Breast epithelium (tissue), 4 donors: ENCODE measurements at places on chromosomes 2 and 18. TPM values are rescaled to one million over a fixed set of nuclear protein-coding genes. Genes with fewer than 3 reads are reported as not detected.

Gene NYAP2
- 0.15 TPM for total RNA-seq

Gene LRRC30
- not detected for total RNA-seq

- H3K4me3 ChIP-seq = no peak overlapping the region
- no peak for DNase-seq
- H3K27me3 ChIP-seq = no peaks in the 10 kb centered on the region
- H3K27ac ChIP-seq = peak overlapping the region; percentile 68
- H3K4me1 ChIP-seq = no peaks in the 10 kb centered on the region
These were observed 51.6 kb downstream of the SPP2 start for GRCh38 chr2:234102112-234102511.

- H3K27ac ChIP-seq = no peak overlapping the region
- H3K4me3 ChIP-seq = no peak overlapping the region
- DNase-seq = no peak
- no peaks in the 10 kb centered on the region for H3K4me1 ChIP-seq
- H3K27me3 ChIP-seq = no peaks in the 10 kb centered on the region
These were observed 297.7 kb downstream of the MTX2 start for GRCh38 chr2:176566961-176567360.

DNA sequence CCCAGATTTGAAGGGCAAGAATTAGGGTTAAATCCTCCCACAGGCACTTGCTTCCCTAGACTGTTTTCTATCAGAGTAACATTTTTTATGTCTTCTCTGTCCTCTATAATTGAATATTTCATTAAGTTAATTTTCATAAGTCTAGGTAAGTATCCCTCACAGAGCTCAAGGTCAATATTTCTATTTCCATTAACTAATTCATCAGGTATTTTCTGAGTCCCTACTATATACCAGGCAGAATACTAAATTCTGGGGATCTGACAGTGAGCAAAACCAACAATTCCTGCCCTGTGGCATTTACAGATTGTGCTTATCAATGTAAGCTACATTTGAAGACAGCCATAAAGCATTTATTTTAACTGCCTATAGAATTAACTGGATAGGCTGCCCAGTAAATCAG lies 86.4 kb upstream of the RBBP8 start:
- H3K4me3 ChIP-seq = no peak overlapping the region
- H3K36me3 ChIP-seq = no peaks in the 10 kb centered on the region
- no peaks in the 10 kb centered on the region for H3K27me3 ChIP-seq
- H3K4me1 ChIP-seq = peaks cover 5% of the 10 kb centered on the region
- H3K27ac ChIP-seq = peak overlapping the region; percentile 52

GRCh38 chr18:56890632-56891031 lies 239.5 kb downstream of the WDR7 start:
- no peaks in the 10 kb centered on the region for H3K4me1 ChIP-seq
- no peaks in the 10 kb centered on the region for H3K36me3 ChIP-seq
- no peaks in the 10 kb centered on the region for H3K27me3 ChIP-seq

Gene FHOD3
- 13.1 TPM for total RNA-seq

DNA sequence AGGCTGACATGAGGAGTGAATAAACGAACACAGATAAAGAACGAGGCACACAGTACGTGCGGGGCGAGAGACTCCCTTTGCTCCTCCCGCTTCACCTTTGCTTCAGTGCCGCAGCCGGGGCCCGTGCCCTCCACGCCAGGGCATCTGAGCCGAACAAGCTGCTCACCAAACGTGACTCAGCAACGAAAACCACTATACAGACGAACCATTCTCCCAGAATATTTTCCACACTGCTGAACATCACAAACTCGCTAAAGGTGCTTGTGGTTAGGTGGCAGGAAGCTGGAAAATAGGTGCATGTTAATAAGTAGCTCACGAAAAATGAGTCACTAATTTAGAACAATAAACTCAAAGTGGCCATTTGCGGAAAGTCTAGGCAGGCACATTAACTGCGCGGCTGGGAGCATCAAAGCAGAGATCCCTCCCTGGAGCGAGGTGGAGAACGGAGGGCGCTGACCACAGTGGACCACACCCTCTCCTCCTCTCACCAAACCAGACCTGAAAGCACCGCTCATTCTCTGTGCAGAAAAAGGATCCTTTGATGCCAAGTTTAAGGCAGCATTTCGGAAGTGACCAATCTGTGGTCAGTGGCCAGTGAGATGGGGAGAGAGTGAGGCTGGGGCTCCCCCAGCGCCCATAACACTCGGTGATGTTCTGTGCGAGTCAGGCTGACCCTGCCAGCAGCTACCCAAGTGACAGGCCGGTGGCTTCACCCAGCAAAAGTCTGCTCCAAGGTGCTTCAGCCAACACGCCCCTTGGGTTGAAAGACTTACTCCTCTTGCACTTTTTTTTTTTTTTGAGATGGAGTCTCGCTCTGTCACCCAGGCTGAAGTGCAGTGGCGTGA lies 153.2 kb downstream of the HDAC4 start:
- no peak for DNase-seq
- H3K27ac ChIP-seq = no peak overlapping the region
- no peaks in the 10 kb centered on the region for H3K27me3 ChIP-seq
- no peaks in the 10 kb centered on the region for H3K36me3 ChIP-seq

- DNase-seq = no peak
- no peak overlapping the region for H3K4me3 ChIP-seq
- no peaks in the 10 kb centered on the region for H3K27me3 ChIP-seq
- H3K36me3 ChIP-seq = no peaks in the 10 kb centered on the region
- no peaks in the 10 kb centered on the region for H3K4me1 ChIP-seq
These were observed 276.5 kb upstream of the MGAT5 start for GRCh38 chr2:133977405-133977804.

GRCh38 chr2:98086491-98087446 lies at the start of gene VWA3B:
Gene VWA3B, plus strand, starts transcription at chr2:98087167. Its CDS starts 5,926 bp downstream, at chr2:98093093.
- peak within 1 kb of the TSS; percentile 70 for H3K4me3 ChIP-seq
- peak; percentile 55 for DNase-seq
- peaks cover 5% of the 10 kb centered on the region for H3K4me1 ChIP-seq
- peak within 1 kb of the TSS; percentile 62 for H3K27ac ChIP-seq
- H3K36me3 ChIP-seq = no peaks in the 10 kb centered on the region

Gene OSBPL6
- 1.3 TPM for total RNA-seq
